ENCODE measurements at places on chromosomes 3 and 15.
A peak's percentile ranks its signal among the peaks of the same experiment; 100 is the strongest.

- no peak for DNase-seq
Measured at GRCh38 chr3:156251424-156251823, 131.0 kb downstream of the KCNAB1 start.

DNA sequence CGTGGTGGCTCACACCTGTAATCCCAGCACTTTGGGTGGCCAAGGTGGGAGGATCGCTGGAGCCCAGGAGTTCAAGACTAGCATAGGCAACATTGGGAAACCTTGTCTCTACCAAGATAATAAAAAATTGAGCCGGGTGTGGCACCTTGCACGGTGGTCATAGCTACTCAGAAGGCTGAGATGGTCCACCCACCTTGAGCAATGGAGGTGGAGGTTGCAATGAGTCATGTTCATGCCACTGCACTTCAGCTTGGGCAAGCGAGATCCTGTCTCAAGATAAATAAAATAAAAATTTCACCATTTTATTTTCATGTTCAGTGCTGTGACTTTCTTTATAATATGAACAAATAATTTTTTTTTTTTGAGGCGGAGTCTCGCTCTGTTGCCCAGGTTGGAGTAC lies 12.5 kb downstream of the MAPK6 start:
- DNase-seq = no peak

DNA sequence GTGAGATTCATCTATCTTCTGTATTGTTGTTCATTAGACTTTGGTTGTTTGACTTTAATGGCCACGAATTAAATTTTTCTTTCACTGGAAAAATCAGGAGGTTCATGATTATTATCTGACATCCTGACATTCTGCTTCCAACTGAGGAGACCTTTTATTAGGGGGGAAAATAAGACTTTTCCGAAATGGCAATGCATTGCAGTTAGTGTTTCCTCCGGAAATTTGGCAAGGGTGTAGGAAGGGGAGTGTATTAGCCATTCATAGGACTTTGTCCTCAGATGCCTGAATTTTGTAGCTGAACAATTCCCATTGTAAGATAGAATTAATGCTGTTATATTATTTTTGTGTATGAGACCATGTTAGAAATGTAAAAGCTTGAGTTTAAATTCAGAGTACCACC lies 450.6 kb upstream of the TGFBR2 start:
- no peak for DNase-seq

GRCh38 chr15:49831206-49831965 lies 210.5 kb downstream of the DTWD1 start:
- no peak for DNase-seq

- DNase-seq = peak; percentile 7
Measured at GRCh38 chr3:151265866-151266265, 12.5 kb downstream of the P2RY14 start.

DNA sequence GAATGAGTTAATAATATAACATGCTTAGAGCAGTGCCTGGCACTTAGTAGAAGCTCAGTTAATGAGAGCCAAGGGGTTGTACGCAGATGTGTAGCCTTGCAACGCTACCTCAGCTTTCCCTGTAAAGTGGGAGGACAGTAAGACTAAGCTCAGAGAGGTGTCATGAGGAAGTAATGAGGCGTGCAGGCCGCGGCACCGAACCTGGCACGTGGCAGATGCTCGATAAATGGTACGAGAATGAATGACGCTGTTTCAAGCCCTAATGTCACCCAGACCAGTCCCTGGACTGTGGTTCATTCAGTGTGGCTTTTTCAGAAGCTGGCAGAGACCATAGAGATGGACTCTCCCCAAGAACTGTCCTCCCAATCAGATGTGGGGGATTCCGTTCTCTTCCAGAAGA lies 21.2 kb downstream of the GRIP2 start:
- no peak for DNase-seq

- DNase-seq = peak; percentile 13
Measured at GRCh38 chr3:196311-197148, at the start of gene CHL1. TSS of gene CHL1 (plus strand) at chr3:196763. CDS start at chr3:319777, 123,014 bp downstream.

All from DMS53 (cell line).